Activated T-cell treated with anti-CD3 and anti-CD28 coated beads, Interleukin-2, amount 50 U/mL, for 72 hours (primary cell): ENCODE measurements at places on chromosomes 7 and 10.

- no peak for DNase-seq
Observed at GRCh38 chr10:118058371-118058770, 11.6 kb upstream of the RAB11FIP2 start.

DNA sequence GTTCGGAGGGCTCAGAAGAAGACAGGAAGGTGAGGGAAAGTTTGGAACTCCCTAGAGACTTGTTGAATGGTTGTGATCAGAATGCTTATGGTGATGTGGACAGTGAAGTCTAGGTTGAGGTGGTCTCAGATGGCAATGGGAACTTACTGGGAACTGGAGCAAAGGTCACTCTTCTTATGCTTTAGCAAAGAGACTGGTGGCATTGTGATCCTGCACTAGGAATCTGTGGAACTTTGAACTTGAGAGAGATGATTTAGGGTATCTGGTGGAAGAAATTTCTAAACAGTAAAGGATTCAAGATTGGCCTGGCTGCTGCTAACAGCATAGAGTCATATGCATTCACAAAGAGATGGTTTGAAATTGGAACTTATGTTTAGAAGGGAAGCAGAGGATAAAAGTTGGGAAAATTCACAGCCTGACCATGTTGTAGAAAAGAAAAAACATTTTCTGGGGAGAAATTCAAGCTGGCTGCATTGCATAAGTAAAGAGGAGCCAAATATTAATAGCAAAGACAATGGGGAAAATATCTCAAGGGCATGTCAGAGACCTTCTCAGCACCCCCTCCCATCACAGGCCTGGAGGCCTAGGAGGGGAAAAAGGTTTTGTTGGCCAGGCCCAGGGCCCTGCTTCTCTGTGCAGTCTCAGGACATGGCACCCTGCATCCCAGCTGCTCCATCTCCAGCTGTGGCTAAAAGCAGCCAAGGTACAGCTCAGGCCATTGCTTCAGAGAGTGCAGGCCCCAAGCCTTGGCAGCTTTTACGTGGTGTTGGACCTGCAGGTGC lies 26.0 kb upstream of the ARHGAP12 start:
- DNase-seq, result no peak

DNA sequence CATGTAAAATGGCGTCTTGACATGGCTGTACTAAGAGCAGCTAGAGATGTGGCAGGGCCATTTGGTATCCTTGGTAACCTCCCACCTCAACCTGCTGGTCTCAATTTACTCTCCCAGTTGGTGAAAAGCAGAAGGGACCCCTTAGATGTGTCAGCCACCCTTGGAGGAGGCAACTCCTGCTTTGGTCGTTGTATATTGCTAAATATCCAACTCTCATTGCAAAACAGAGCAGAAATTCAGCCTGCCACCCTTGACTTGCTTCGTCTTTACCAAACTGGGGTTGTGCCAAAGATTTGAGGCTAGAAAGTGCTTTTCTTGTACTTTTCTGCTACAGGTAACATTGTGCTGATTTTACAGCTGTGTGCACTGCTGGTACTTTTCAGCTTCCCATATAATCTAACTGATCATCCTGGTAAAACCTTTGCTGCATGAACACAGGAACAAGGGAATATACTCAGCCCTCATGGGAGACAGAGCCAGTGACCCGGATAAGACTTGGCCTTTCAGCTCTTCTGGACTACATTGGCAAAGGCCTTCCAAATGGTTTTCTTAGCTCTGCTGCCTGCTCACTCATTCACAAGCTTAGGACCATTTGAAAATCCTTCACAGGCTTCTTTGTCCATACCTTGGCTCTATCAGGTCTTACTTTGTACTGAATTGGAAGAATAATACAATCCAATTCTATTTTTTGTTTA lies 2.2 kb upstream of the VSTM4 start:
- no peak for DNase-seq

DNA sequence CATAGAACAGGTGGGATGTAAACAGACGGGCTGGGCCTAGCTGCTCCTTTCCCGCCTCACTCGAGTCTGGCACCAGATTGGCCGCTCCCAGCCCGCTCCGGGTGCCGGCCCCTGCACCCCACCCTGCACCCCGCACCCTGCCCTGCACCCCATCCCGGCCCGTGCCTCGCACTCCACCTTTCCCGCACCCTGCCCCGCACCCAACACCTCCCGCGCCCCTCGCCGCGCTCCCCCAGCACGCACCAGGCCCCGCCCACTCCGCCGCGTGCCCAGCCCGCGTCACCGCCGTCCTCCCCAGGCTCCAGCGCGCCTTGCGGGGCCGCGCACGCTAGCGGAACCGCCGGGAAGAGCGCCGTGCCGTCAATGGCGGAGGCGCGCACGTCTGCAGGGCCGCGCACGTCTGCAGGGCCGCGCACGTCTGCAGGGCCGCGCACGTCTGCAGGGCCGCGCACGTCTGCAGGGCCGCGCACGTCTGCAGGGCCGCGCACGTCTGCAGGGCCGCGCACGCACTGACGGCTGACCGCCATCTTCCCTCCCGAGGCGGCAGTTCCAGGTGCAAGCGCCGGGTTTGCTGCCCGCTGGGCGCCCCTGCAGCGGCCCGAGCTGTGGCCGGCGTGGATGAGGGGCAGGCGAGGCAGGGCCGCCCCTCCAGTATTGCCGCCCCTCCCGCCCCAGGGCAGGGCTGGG lies at the start of gene UBE3C:
UBE3C (plus strand) TSS at position 503 of the 687 bp plus-strand sequence. CDS start 347 bp downstream, outside the sequence.
- DNase-seq, result peak; percentile 95

GRCh38 chr7:28999895-29000716 lies 42.0 kb upstream of the TRIL start:
- DNase-seq, result no peak

DNA sequence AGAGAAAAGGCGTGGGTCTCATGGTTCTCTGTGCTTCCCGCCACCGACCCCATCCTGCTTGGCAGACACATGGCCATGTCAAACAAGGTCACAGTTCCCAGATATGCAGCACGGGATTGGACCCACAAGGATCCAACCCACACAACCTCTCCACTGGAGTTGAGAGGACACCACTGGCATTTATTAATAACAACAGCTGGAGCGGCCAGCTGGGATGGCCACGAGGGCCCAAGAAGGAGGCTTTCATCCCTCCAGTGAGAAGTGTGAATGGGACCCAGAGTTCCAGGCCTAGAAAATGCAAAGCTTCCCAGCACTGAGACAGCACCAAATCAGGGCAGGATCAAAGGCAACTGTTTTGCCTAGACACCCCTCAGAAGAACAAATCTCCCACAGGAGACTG lies 31.5 kb downstream of the FGFR2 start:
- no peak for DNase-seq

GRCh38 chr7:46024263-46024916 lies 103.3 kb upstream of the IGFBP3 start:
- no peak for DNase-seq

DNA sequence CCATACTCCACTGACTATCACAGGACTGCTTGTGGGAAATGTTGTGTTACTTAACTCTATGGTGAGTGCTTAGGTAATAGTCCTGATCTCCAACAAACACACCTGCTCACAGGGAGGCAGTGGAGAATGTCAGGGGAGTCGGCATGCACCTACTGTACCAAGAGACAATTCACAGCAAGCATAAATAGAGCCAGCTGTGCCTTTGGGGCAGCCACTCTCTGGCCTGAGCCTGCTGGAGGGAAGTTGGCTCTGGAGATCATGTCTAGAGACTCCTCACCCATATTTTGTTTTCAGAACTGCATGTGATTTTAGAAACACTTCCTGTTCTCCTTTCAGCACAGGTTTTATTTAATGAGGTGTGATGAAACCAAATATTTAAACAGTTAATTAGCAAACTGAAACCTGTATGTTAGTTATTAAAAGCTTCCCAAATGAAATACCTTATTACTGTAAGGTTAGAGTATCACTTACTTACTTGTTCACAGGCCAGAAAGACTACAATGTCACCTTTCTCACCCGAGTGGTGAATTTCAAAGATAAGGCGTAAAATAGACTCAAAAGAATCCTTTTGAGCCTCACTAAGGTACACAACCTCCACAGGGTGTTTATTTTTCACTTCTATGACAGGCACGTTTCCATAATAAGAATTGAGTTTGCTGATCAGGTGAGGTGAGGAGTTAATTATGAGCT lies 21.8 kb downstream of the DHX32 start:
- DNase-seq, result no peak
